ENCODE measurements at places on chromosomes 11 and 22. TPM values are rescaled to one million over a fixed set of nuclear protein-coding genes. Genes with fewer than 3 reads are reported as not detected.

SCUBE1 gene
- total RNA-seq: not detected

INPP5J gene
- 0.86 TPM for total RNA-seq

MS4A15 gene
- not detected for total RNA-seq

NDUFV1 gene
- 248 TPM for total RNA-seq

OR6Q1 gene
- not detected for total RNA-seq

MIOX gene
- total RNA-seq: not detected

CCDC81 gene
- total RNA-seq: 1.4 TPM

MYBPC3 gene
- not detected for total RNA-seq

OR52H1 gene
- not detected for total RNA-seq

SCGB1D2 gene
- not detected for total RNA-seq

HTR3A gene
- not detected for total RNA-seq

C22orf31 gene
- not detected for total RNA-seq

OR51B2 gene
- not detected for total RNA-seq
